ENCODE measurements at places on chromosomes 5 and 9.

DNA sequence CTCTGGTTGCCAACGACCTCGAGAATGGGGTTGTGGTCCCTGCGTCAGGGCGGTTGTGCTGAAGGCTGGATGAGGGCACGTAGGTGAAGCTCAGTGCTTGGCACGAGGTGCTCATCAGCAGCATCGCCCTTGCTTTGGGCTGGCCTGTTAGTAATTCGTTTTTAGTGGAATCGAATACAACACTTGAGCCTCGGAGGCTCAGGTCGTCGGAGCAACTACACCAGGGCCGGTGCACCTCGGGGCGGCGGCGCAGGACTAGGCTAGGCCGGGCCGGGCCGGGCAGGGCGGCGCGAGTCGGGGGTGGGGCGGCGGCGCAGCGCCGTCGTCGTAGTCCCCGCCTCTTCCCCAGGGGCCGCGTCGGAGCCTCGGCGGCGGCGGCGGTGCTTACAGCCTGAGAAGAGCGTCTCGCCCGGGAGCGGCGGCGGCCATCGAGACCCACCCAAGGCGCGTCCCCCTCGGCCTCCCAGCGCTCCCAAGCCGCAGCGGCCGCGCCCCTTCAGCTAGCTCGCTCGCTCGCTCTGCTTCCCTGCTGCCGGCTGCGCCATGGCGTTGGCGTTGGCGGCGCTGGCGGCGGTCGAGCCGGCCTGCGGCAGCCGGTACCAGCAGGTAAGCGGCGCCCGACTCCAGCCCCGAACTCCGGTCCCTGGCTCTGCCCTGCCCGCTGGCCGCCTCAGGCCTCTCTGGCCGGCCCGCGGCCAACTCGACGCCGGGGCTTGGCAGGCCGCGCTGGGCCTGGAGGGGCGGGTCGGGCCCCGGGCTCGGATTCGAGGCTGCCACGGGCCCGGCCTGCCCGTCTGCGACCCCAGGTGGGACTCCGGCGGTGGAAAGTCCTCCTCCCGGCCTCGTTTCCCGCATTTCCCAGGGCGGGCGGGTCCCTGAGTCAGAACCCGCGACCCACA, at the start of gene NDFIP1:
Gene NDFIP1 (plus strand): TSS at position 348 of the 899 bp plus-strand sequence. CDS start 196 bp downstream, at position 544.
- DNase-seq, result peak; percentile 89

DNA sequence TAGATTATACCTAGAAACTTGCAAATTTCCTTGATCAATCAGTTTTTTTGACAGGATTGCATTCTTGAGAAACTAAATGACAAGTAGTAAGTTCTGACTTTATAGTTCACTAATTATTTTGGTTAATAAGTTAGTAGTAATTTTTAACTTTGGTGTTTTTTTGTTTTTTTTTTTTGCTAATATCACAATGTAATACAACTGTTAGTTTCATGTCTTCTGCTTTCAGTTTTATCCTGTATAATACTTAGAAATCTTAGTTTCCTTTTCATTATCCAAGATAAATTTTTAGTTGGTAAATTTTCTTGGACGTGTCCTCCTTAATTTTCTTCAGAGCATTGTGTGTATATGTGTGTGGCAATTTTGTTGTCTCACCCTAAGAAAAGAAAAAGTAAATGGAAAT, 57.8 kb downstream of the CWC27 start:
- no peak for DNase-seq

DNA sequence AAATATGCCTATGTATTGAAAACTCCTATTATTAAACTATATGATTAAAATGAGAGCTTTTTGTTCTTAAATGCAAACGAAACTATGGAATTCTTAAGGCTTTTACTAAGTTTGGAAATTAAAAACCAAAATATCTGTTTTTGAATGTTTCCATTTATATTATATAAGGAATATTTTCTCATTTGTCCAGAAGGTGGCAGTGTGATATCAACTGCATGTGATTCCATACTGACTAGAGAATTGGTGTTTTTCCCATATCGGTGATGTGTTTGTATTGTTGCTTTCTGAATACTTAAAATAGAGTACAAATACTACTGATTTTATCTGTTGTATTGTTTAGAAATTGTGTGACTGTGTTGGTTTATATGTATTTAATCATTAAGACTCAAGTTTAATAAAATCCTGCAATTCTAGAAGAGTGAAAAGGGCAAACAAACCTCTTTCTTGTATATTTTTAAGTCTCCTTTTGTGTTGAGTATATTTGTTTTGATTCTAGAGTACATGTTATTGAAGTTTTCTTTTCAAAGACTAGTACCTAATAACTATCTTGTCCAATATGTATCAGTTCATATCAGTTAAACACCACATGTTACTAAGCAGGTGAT, 320.8 kb downstream of the CCDC171 start:
- DNase-seq, result peak; percentile 58

- DNase-seq, result peak; percentile 36
Measured at GRCh38 chr9:133355881-133356357, 368 bp downstream of the SURF1 start.

Measured in suppressor macrophage (primary cell).